ENCODE measurements at places on chromosomes 5 and 9. TPM values are rescaled to one million over a fixed set of nuclear protein-coding genes. Genes with fewer than 3 reads are reported as not detected.

Gene ATP10B
- not detected for total RNA-seq

DNA sequence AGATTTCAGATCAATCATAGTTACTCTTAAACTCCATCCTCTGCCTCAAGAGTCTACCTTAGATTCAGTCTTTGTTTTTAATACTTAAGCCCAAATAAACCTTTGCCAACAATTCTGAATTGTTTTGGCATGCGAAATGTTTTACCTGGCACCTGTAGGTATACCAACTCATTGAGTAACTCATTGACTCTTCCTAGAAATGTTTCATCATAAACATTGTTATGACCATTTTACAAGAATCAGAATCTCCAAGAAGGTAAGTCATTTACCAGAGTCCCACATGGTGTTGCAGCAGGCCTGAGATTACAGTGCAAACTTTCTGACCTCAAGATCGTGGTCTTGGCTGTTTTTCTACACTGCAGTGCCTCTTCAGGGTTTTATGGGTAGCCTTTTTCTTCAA is 750.4 kb downstream of the BRINP1 start:
- no peaks in the 10 kb centered on the region for H3K4me1 ChIP-seq
- H3K27ac ChIP-seq = no peak overlapping the region
- H3K27me3 ChIP-seq = no peaks in the 10 kb centered on the region
- H3K36me3 ChIP-seq = no peaks in the 10 kb centered on the region
- H3K4me3 ChIP-seq = no peak overlapping the region

Gene LOX
- total RNA-seq = 0.73 TPM

Gene SCGB3A2
- not detected for total RNA-seq

Gene PPIC
- 9.9 TPM for total RNA-seq

DNA sequence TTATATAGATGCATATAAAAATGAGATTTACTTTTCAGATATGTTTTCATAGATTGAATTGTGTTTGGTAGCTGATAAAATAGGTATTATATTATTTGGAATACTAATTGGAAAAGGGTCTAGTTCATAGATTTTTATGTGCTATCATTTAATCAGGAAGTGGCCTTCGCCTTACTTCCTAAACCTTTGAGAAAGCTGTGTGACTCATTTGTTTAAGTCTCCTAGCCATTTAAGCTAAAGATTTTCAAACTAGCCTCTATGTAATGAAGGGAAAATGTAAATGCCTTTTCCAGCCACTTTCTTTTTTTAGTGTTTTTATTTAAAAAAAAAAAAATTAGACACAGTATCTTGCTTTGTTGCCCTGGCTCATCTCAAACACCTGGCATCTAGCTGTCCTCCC is 97.5 kb downstream of the DMXL1 start:
- no peaks in the 10 kb centered on the region for H3K27me3 ChIP-seq
- peaks cover 12% of the 10 kb centered on the region for H3K4me1 ChIP-seq
- no peak overlapping the region for H3K27ac ChIP-seq
- no peak overlapping the region for H3K4me3 ChIP-seq
- H3K36me3 ChIP-seq = no peaks in the 10 kb centered on the region

Gene GADD45G
- total RNA-seq = not detected

GRCh38 chr9:114428466-114428865 is 40.7 kb upstream of the AKNA start:
- no peaks in the 10 kb centered on the region for H3K36me3 ChIP-seq
- no peak overlapping the region for H3K4me3 ChIP-seq
- no peaks in the 10 kb centered on the region for H3K27me3 ChIP-seq
- DNase-seq = no peak

DNA sequence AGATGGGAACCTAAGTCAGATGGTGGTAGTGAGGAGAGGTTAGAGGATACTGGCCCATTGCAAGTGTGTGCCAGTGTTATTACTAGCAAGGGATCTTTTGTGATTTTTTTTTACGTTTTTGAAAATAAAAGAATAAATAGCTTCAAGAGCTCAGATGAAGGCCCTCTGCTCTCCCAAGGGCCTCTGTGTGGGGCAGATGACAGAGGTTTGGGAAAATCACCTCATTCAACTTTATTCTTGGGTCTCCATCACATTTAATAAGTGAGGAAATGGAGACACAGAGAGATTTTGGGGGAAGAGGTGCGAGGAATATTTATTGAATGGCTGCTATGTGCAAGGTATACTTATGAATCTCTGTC is 10.1 kb upstream of the TRAF1 start:
- no peaks in the 10 kb centered on the region for H3K27me3 ChIP-seq
- peaks cover 20% of the 10 kb centered on the region for H3K4me1 ChIP-seq
- no peak overlapping the region for H3K4me3 ChIP-seq

DNA sequence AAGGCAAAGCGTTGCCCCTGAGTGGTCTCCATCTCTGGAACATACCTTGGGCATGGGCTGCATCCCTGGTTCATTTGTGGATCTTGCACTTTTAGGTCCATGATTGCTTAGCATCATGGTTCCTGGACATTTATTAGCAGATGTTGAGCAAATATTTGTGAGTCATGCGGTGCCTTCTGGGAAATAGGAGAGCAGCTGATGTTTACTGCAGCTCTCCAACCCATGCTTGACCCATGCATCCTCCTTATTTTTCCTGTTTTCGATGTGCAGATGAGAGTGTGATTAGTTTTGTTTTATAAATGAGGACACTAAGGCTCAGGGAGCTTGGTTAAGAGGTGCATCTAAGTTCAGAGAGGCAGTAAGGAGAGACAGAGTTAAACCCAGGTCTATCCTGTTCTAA is 253.7 kb downstream of the ICE1 start:
- H3K27ac ChIP-seq = no peak overlapping the region
- no peaks in the 10 kb centered on the region for H3K4me1 ChIP-seq
- H3K4me3 ChIP-seq = no peak overlapping the region
- no peak for DNase-seq

Measured in HepG2 (cell line).